ENCODE measurements at places on chromosomes 1 and 21. TPM values are rescaled to one million over a fixed set of nuclear protein-coding genes. Genes with fewer than 3 reads are reported as not detected.

FCER1G gene
- total RNA-seq: not detected

GRCh38 chr21:25560271-25560685, 47.0 kb downstream of the MRPL39 start:
- no peak for DNase-seq

- DNase-seq: no peak
These were observed 126.7 kb upstream of the KRTAP19-8 start for GRCh38 chr21:31164713-31165694.

RBM8A gene
- total RNA-seq: 265 TPM

LENEP gene
- total RNA-seq: 0.84 TPM

GRCh38 chr1:164709126-164709525, 150.1 kb downstream of the PBX1 start:
- no peak for DNase-seq

CYP4X1 gene
- 0.25 TPM for total RNA-seq

ADAMTS5 gene
- total RNA-seq: not detected

- DNase-seq: no peak
These were observed 19.4 kb upstream of the EPHB2 start for GRCh38 chr1:22691031-22691753.

EFNA4 gene
- 12.1 TPM for total RNA-seq

DNA sequence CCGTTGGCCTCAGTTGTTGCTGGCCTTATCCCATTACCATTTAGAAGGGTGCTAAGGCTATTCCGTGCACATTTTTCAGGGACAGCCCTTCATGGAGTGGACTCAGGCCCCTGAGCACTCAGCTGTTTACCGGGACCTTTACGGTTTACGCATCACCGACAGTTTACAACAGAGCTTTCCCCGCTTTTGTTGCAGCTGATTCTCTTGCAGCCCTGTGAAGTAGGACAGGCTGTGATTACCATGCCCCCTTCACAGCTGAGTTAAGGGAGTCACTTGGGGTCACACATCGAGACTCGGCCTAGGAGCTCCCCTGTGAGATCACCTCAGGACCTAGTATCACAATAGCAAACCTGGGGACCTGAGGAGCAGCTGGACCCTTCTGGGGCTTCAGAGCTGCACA, 41.9 kb downstream of the PTPRF start:
- DNase-seq: no peak

LEFTY1 gene
- not detected for total RNA-seq

FAM177B gene
- 0.57 TPM for total RNA-seq

C1orf94 gene
- total RNA-seq: not detected

DNA sequence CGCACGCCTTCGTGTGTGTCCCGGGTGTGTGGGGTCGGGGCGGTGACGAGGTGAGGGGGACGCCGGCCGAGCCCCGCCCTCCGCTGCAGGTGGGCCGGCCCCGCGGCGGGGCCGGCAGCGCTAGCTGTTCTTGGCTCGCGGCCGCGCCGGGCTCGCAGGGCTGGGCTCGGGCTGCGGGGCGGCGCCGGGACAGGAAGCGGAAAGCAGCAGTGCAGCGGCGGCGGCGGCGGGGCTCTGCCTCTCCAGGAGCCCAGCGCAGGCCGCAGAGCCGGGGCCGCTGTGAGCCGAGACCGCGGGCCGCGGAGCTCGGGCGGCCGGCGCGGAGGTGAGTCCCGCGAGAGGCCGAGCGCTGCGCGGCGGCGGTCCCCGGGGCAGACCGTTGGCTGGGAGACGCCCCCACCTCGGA, at the start of gene VANGL1:
Gene VANGL1, plus strand, starts transcription at position 209 of the 406 bp plus-strand sequence. CDS start 9,444 bp downstream, outside the sequence.
- peak; percentile 39 for DNase-seq

GJB3 gene
- not detected for total RNA-seq

- peak; percentile 87 for DNase-seq
These were observed 12.7 kb upstream of the S100A11 start for GRCh38 chr1:152049291-152050083.

- no peak for DNase-seq
These were observed 65.8 kb upstream of the KLHDC7A start for GRCh38 chr1:18414872-18415447.

PGLYRP3 gene
- not detected for total RNA-seq

DNA sequence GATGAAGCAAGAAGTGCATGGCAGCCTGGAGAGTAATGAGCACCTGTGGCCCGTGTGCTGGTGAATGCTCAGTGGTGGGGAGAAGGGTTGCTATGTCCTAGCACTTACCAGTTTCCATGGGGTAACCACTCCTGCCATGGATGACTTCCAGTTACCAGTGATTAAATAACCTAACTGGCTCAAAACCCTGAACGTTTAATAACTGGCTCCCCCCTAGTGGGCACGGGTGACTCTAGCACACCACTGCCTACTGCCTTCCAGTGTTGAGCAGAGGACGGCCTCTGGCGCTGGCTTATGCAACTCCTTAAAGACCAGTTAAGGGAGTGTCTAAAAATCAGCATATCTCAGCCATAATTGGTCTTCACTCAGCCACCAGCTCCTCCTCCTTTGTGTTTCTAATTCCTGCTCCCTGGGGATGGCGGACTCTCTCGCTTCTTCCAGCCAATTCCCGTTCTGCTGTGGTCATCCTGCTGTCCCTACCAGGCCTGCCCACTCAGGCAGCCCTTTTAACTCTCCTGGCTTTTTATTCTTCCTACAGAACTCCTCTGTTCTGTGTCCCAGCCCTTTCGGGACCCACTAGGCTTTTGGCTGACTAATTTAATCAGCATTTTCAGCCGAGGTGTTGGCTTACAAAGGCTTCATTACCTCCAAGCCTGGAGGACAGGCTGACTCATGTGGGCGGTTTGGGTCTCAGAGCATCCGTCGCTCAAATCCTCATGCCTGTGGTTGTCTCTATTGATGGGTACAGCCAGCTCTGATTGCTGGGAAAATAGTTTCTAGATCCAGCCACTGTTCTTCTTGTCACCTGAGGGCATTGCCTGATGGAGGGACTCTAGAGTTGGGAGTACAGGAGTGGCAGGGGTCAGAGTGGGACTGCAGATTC, 332.4 kb downstream of the CAMTA1 start:
- peak; percentile 30 for DNase-seq

DNA sequence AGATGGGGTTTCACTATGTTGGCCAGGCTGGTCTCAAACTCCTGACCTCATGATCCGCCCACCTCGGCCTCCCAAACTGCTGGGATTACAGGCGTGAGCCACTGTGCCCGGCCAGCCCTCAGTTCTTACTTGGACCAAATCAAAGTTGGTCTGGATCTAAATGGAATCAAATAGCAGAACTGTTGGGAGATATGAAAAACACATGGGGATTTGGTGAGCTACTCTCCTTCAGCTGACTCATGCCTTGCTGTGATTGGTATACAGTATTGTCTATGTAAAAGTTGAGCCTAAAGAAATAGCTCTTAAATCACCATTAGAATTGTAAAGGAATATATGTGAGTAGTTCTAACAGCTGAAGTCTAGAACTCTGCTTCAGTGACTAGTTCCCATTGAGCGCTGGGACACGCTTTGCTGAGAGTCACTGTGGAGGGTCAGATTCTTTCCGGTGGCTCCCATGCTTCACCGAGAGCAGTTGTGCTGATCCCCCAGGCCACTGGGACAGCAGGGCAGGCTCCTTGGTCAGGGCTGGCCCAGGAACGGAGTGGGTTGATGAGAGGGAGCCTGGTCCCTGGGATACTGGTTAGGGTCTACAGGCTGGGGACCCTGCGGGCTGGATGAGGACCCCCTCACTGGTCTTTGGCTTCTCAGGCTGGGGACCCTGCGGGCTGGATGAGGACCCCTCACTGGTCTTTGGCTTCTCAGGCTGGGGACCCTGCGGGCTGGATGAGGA, 14.0 kb downstream of the PKNOX1 start:
- DNase-seq: no peak

GRCh38 chr21:36396325-36396724, 11.1 kb downstream of the CHAF1B start:
- DNase-seq: no peak

- peak; percentile 73 for DNase-seq
These were observed 35.8 kb downstream of the SLC2A1 start for GRCh38 chr1:42922687-42923366.

SLAMF9 gene
- total RNA-seq: not detected

DNA sequence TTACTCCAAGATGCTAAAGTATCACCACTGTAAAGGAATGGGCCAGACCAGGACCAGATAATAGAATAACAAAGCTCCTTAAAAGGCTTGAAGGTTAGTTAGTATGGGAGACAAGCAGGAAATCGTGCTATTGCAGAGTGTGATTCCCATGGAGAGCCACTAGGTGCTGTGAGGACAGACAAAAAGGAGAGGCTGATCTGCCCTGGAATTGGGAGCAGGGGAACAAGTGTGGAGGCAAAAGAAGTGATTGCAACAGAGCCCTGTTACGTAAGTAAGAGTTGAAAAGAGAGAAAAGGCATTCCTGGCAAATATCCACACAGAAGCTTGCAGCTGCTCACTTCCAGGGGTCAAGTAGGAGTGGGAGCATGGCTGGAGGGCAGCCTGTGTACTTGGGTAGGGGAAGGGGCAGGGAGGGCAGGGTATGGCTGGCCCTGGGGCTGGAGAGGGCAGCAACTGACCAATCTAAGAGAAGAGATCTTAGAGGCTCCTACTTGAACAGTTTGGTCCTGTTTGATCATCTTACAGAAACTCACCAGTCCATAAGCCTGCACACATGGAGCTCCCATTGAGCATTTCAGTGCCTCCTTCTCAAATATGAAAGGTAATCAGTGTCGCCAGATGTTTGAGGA, 207.7 kb upstream of the GJB5 start:
- DNase-seq: no peak

REG4 gene
- total RNA-seq: not detected

S100A12 gene
- not detected for total RNA-seq

DNA sequence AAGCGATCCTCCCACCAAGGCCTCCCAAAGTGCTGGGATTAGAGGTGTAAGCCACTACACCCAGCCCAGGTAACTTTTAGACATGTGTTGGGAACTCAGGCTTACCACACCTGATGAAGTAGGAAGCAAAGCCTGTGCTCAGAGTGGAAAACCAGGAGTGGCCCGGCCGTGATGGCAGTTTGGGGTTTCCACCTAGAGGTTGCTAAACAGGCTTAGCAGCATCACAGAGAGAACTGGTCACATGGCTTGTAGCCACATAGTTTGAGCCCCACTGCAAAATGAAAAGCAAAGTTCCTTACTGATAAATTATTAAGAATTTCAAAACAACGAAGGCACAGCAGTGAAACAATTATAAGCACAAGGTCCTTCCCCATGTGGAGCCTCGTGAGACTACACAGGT, 142.6 kb upstream of the CXADR start:
- no peak for DNase-seq

HSD11B1 gene
- total RNA-seq: not detected

COL11A1 gene
- not detected for total RNA-seq

DNA sequence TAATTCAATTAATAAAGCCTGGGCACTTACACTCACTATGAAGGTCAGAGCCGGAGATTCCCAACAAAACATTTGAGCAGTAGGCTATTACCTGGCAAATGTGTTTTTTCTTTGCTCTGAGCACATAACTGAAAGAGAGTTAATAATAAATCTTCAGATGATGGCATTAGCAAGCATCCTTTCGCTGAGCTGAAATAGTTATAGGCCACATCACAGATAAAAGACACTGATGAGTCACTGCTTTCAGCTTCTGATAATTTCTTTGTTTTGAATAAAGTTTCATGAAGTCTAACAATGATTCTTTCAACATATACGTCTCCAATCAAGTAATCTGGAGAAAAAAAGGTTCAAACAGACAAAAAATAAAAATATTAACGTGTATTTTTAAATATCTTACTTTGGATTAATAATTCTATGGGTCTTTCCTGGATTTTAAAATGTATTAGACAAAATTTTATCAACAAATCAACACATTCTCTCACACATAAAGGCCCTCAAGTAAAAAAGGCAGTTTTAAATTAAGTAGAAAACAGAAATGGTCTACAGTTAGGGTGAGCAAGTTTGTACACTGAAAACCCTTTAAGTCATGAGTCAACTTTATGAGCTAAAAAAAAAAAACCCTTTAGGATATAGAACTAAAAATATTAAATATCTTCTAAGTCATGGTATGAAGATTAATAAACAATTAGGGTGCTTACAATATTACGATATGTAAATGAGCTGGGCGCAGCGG, 33.1 kb downstream of the LTN1 start:
- no peak for DNase-seq

IGSF5 gene
- total RNA-seq: not detected

WNT9A gene
- total RNA-seq: 0.06 TPM

GRCh38 chr1:200118779-200119505, 91.4 kb downstream of the NR5A2 start:
- no peak for DNase-seq

UMODL1 gene
- not detected for total RNA-seq

DNA sequence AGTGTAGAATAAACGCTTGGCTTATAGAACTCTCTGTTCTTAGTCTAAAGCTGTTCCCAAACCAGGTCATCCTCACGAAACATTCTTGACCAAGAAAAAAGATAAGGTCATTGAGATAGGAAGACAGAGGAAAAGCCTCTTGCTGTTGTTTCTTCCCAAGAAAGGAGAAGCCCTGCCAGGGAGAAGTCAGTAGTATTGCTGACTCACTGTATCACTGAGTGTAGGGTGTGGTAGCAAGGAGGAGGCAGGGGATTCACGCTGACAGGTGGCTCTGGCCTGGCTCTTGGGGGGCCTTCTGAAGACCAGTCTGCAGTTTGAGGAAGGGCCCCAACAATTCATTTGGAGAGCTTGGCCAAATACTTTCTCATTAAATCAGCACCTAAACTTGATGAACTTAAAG, 97.8 kb downstream of the CD247 start:
- DNase-seq: peak; percentile 55

LBR gene
- 87.0 TPM for total RNA-seq

DNA sequence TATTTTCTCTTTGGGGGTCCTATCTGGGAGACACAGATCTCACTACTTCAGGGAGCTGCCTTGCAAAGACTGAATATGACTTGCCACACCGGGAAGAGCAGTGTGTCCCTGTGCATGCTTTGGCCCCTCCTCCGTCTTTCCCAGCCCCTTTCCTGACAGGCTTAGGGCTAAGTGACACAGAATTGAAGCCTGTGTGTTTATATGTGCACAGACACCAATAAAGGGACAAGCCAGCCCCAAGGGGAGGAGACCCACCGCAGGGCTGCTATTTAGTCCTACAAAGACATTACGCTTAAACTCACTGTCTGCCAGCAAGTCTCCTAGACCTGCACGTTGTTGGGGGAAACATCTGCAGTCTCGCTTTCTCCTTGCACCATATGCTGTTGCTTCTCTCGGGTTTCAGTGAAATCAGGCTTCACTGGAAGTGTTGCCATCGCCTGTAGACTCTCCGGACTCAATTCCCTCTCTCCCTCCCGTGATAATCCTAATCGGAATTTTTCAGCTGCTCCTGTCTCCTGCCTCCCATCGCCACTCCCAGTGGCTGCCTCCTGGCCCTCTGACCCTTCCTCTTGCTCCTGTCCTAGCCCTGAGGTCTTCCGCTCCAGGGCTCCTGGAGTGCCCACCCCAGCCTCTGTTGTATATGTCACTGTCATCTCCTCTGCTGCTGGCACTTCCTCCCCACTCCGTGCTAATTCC, 58.5 kb upstream of the LRRC53 start:
- DNase-seq: no peak

PM20D1 gene
- total RNA-seq: not detected

DNA sequence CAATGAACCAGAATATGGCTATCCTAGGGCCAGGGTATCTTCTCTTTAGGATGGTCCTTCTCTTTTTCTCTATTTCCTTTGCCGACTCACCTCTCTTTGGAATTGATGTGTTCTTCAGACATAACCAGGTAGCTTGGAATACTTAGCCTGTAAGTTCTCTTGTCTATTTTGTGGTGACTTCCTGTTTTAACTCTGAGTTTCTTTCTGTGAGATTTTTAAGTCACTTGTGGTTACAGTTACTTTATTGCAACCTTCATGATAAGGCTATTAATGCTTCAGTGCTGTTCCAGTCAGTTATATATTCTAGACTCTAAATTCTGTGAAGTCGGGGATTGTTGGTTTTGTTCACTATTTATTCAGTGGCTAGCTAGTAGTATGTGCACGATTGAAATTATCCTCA, 46.2 kb downstream of the DISP1 start:
- no peak for DNase-seq

GRCh38 chr1:24186993-24187790, at the start of gene IFNLR1:
TSS of gene IFNLR1 (minus strand) at chr1:24187289. CDS start at chr1:24187248, 41 bp downstream.
- DNase-seq: peak; percentile 43
